ENCODE measurements at places on chromosomes 2 and 18.
A peak's percentile ranks its signal among the peaks of the same experiment; 100 is the strongest.

- DNase-seq: no peak
These were observed 73.3 kb upstream of the MCFD2 start for GRCh38 chr2:46988733-46989481.

DNA sequence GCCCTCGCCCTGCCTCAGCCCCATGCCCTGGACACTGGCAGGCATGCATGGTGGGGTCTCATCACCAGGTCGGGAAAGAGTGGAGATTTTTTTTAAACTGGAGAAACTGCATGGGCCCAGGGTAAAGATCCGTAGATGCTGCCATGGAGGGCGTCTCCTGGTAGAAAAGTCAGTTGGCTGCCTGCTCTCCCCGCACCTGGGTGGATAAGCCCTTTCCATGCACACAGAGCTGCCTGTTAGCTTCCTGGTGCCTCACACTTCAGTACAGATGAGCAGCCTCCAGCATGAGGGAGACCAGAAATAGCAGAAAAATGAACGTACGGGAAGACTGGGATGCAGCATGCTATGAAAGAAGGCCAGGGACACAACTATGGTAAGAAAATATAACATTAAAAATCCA, 92.0 kb downstream of the ASAP2 start:
- DNase-seq: no peak

GRCh38 chr2:100707016-100707947, 112.7 kb upstream of the NPAS2 start:
- DNase-seq: no peak

DNA sequence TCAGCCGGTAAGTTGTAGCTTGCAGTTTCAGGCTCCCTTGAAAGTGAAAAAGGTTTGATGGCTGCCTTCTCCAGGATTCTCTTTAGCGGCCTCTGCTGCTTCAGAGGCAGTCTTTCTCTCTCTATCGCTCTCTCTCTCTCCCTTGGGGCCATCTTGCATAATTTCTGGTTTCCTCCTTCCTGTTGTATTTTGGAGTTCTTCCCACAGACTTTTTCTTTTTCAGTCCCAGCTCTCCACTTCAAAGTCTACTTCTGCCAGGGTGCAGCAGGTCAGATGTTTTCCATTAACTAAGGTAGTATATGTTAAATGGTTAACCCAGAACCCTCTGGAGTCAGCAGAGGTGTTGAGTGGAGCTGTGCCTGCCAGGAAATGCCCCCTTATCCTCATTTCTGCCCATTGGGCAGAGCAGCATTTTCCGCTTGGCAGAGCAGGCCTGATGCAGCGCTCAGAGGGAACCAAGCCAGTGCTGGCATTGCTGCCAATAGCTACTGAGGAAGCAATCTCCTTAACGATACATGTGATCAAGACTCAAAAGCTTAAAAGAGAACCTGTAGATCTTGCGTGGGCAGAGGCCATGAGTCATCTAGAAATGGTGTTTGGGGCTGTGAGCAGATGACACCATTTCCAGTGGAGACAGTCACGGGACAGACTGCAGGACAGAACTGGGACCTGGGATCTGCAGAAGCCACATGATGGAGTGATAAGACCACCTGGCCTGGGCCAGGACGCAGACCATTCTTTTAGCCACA, 20.8 kb downstream of the DBI start:
- DNase-seq: peak; percentile 39

GRCh38 chr18:36323421-36323820, 25.9 kb downstream of the FHOD3 start:
- DNase-seq: no peak

DNA sequence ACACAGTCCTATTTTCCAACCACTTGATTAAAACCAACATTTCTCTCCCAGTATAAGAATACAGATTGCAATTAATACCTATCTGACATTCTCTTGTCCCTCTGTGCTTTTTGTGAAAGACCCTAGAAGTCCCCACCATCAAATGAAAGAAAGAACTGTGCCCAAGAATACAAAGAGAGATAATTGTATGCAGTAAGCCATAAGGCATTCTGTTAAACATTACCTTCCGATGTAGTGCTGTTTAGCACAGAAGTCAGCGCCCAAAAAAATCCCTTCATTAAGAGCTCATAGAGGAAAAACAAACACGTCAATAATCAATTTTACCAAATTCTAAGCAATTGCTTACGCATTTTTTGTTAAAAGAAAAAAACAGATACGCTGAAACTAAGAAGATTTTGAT, 41.1 kb downstream of the ZNF516 start:
- DNase-seq: no peak

DNA sequence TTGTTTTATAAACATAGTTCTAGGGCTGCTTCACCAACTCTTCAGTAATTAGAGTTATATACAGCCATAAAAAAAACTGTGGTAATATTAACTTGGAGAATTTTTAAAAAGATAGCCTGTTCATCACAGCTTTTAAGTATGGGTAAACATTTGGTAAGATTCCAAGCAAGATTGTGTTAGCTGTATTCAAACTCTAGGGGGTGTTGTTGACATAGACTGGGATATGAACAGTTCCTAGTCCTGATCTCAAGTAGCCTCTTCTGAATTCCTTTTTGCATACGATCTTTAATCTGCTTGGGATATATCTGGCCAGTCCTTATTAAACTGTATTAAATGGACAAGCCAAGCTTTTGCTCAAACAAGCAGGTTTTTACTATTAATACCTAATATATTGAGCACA, 13.4 kb downstream of the NOP58 start:
- peak; percentile 48 for DNase-seq

DNA sequence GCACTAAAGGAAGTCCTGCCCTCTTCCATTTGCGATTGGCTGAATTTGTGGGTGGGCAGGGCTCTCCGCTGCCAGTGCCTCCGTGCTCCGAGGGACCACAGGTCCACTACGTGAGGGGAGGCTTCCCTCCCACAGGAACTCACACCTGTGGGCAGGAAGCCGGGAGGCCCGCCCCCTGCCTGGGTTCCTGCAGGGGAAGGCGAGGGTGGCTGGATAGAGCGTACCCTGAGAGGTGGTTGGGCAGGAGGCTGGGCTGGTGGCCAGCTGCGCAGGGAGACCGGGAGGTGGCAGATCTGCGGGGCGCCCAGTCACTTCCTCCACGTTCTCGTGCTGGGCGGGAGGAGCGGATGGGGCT, 47.0 kb upstream of the PTH2R start:
- DNase-seq: peak; percentile 10

GRCh38 chr18:23321996-23322395, 131.1 kb upstream of the RIOK3 start:
- DNase-seq: no peak

DNA sequence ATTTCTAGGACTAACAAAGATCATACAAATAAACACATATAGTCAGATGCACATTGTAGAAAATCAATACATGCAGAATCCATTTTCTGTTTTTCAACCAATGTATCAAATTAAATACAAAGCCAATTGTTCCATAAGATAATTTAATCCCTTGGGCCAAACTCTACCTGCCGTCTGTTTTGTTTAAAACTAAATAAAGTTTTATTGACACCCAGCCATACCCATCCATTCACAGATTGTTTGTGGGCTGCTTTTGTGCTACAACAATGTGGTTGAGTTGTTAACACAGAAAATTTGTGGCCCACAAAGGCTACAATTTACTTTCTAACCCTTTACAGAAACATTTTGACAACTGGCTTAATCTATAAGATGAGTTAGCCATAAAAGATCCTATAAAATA, 484.0 kb upstream of the ID2 start:
- no peak for DNase-seq

DNA sequence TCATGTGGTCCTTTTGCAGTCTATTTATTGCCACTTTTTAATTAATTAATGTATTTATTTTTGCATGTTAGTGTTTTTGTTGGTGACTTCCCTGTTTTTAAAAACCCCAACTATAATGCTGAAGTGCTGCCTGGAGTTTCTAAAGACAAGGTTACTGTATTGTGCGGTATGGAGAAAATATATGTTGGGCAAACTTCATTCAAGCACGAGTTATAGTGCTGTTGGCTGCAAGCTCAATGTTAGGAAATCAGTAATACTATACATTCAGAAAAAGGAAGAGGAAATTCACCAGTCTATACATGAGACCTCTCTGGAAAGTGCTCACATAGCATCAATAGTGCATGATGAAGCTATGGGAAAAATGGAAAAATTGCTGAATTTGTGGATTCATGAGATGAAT, 15.4 kb upstream of the RBMS1 start:
- DNase-seq: no peak

- no peak for DNase-seq
These were observed 141.8 kb downstream of the CTIF start for GRCh38 chr18:48680339-48681250.

DNA sequence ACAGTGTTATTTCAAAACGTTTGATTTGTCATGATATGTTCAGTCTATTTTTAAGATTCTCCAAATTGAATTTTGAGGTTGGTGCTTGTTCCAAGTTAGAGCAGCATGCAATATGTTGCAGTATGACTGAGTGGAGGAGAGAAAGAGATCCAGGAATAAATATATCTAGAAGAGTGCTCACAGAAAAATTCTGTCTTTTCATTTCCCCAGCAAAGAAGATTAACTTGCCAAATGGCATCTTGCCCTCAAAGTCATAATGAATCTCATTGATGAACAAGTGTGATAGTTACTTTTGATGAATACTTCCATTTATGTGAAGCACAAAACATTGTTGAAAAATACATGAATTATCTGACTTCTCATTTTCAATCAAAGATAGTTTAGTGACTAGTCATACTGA, 95.9 kb downstream of the KCNJ3 start:
- no peak for DNase-seq

DNA sequence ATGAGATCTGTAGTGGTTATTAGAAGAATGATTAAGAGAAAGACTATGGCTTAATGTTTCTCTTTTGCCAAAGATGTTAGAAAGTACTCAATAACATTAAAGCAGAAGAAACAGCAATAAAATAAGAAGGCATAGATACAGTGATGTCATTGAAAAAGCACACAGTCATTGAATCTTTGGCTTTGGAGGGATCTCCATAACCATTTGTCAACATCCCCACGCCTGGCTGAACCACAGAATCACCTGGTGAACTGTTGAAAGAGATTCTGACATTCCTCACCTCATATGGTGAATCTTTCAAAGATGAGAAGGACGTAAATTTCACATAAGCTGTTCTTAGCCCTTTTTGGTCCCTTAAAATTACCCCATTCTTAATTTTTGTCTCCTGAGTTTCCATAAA, 324.6 kb upstream of the NRP2 start:
- DNase-seq: no peak

GRCh38 chr2:196247114-196247975, 76.0 kb upstream of the STK17B start:
- DNase-seq: no peak

- no peak for DNase-seq
These were observed 85.7 kb downstream of the ACTR2 start for GRCh38 chr2:65313126-65313953.
